ENCODE measurements at places on chromosomes 4 and X. TPM values are rescaled to one million over a fixed set of nuclear protein-coding genes. Genes with fewer than 3 reads are reported as not detected.

GRCh38 chr4:26226629-26227376 is 94.0 kb upstream of the RBPJ start:
- no peak for DNase-seq

Gene TMEM154
- polyA plus RNA-seq: 5.2 TPM

DNA sequence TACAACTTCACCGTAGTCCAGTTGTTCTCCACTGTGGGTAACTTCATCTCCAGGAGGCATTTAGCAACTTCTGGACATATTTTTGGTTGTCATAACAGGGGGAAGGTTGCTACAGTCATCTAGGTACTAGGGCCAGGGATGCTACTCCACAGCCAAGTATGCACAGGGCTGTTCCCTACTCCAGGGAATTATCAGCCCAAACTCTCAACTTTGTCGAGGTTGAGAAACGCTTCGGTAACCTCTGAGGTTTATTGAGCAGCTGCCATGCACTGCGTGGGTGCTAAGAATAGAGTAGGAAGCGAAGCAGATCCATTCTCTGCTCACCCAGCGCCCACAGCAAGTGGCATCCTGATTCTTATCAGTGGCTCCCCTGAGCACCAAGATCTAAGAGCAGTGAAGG is 8.2 kb downstream of the FGFBP1 start:
- no peak for DNase-seq

- no peak for DNase-seq
Observed at GRCh38 chrX:119690921-119691716, 1.8 kb downstream of the SEPTIN6 start.

Gene SMIM43
- 0.35 TPM for polyA plus RNA-seq

Gene FUNDC1
- 16.1 TPM for polyA plus RNA-seq

Gene FOXP3
- polyA plus RNA-seq: 1.1 TPM

Gene TRO
- polyA plus RNA-seq: 5.9 TPM

Gene EMD
- 78.9 TPM for polyA plus RNA-seq

- no peak for DNase-seq
Observed at GRCh38 chr4:112119353-112119783, 25.9 kb upstream of the FAM241A start.

GRCh38 chrX:41005445-41005992 is 79.7 kb upstream of the USP9X start:
- no peak for DNase-seq

Gene INTU
- 0.85 TPM for polyA plus RNA-seq

DNA sequence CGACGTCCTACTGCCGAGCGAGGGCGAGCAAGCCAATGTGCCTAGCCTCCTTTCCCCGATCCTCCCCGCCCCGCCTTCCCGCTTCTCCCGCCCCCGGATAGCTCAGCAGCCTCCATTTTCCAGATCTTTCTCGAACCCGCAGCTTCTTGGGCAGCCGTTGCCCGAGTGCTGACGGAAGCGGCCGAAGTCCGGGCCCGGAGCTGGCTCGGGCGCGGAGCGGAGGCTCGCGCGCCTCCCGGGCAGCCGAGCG is 172 bp upstream of the HSPA4L start:
- DNase-seq: peak; percentile 92

DNA sequence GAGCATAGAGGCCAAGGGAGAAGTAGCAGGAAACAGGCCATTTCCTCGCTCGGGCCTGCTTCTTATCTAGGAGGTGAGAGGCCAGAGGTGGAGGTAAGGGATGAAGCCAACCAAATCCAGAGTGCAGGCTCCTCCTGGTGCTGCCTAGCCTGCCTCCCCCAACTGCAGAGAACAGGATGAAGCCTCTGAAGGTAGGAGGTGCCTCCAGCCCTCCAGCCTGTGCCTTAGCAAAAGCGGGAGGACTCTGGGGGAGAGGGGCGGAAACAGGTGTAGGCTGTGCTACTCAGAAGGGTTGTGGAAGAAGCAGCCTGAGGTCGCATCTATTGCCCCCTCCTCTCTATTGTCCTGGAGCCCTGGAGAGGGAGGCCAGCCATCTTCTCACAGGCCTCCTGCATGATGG is 2.9 kb upstream of the MTM1 start:
- no peak for DNase-seq

DNA sequence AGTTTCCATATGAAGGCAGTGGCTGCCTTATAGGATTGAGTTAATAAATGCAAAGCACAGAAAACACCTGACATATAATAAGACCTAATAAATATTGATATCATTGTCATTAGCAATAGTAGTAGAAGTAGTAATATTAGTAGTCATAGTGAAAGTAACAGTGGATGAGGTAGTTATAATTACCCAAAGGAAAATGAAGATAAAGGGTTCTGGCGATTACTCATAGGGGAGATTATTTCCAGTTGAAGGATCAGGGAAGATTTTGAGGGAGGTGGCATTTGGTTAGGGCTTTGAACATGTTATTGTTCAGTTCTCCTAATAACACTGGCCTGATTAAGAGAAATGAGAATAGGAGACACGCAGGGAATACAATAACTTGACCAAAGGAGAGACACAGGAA is 131.9 kb upstream of the GPRIN3 start:
- no peak for DNase-seq

DNA sequence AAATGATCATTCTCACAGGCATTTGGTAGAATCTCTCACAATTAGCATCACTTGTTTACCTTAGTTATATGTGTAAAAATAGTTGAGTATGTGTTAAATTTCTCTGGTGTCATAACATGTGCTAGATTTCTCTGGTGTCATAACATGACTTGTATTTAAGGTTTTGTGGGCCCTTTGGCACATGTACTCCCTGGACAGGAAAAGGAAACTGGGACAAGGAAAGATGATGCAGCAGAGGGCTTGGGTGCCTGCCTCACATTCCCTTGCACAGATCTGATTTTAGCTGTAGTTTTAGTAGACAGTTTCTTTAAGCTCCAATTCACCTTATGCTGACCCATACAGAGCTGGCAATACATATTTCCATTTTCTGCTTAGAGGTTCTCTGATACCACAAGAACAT is 726.0 kb downstream of the C4orf33 start:
- DNase-seq: no peak

Gene MAGEB10
- polyA plus RNA-seq: not detected

DNA sequence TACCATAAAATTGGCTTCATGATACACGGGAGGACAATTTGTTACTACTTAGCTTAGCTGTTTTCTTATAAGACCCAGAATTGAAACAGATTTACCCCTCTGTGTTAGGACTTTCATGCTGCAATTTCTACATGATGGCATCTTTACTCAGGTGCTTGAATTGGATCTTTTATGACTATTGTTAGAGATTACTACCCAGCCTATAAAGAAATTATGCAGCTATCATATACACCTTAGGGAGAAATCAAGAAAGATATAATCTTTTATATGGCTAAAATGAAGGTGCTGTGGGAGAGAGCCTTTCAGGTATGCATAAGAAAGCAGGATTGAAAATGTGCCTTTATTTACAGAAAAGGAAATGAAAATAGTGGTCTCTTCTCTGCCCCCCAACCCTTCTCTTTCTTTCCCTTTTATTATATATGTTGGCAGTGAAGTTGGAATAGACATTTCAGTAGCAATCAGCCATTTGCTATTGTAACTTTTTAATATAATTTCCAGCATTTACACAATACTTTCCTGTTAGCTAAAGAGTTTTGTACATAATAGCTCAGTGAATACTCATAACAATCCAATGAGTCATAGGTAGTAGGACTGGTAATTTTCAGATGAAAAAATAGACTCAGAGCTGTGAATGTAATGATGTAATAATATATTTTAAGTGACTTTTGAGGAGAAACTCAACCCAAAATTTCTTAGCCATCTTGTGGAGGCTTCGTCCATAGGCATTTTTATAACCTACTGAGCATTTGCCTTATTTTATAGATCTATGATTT is 311.8 kb downstream of the ADGRL3 start:
- no peak for DNase-seq

Gene ZRSR2
- polyA plus RNA-seq: 19.7 TPM

- no peak for DNase-seq
Observed at GRCh38 chr4:173516621-173517524, 13.2 kb downstream of the HAND2 start.

DNA sequence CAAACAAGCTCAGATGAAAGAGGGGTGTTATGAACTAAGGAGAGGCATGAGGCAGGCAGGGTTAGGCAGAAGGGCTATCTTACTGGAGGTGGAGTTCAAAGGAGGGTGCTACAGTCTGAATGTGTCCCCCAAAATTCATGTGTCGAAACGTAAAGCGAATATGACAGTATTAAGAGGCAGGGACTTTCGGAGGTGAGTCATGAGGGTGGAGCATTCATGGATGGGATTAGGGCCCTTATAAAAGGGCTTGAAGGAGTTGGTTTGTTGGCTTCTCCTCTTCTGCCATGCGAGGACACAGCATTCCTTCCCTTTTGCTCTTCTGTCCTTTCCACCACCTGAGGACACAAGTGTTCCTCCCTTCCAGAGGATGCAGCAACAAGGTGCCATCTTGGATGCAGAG is 22.9 kb downstream of the APLN start:
- DNase-seq: no peak

DNA sequence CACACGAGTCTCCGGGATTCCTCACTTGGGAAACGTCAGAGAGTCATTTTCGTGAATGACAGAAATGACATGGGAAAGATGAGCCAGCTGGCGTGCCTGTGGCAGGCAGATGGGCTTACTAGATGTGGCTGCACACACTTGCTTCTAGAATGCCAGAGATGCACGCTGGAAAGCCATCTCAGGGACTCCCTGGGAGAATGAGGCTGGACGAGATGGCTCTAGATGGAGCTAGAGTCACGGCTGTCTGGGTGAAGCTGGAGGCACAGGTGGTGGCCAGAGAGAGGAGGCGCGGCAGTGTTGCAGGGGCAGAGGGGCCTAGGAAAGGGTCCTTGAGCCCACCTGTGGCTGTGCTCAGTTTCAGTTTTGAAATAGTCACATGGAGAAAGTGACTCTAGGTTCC is 26.0 kb downstream of the TKTL1 start:
- peak; percentile 62 for DNase-seq

DNA sequence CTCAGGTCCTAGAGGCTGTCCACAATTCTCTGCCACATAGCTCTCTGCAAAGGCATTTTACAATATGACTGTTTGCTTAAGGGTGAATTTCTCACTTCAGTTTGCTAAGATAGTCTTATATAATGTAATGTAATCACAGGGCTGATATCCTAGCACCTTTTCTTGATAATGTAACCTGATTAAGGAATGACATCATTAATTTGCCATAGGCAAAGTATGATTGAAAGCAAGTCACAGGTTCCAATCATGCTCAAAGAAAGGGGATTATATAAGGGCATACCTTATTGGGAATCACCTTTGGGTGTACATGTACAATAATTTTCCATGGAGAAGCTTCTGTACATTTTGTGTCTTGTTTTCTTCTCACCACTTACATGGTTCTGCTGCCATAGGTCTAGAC is 18.9 kb downstream of the GNRHR start:
- DNase-seq: no peak

Gene GAGE12H
- not detected for polyA plus RNA-seq

Gene PSAPL1
- polyA plus RNA-seq: not detected

- DNase-seq: no peak
Observed at GRCh38 chr4:39825741-39826231, 127.8 kb downstream of the UBE2K start.

Gene RHOH
- 70.3 TPM for polyA plus RNA-seq

GRCh38 chrX:64395568-64395929 is 297 bp upstream of the MTMR8 start:
- DNase-seq: no peak

GRCh38 chr4:143728166-143728565 is 27.7 kb upstream of the FREM3 start:
- DNase-seq: no peak

- DNase-seq: no peak
Observed at GRCh38 chrX:41823402-41823801, 99.4 kb downstream of the GPR82 start.

- DNase-seq: no peak
Observed at GRCh38 chr4:60078984-60079383, 1121.1 kb upstream of the ADGRL3 start.

Gene PKD2
- polyA plus RNA-seq: 3.6 TPM

DNA sequence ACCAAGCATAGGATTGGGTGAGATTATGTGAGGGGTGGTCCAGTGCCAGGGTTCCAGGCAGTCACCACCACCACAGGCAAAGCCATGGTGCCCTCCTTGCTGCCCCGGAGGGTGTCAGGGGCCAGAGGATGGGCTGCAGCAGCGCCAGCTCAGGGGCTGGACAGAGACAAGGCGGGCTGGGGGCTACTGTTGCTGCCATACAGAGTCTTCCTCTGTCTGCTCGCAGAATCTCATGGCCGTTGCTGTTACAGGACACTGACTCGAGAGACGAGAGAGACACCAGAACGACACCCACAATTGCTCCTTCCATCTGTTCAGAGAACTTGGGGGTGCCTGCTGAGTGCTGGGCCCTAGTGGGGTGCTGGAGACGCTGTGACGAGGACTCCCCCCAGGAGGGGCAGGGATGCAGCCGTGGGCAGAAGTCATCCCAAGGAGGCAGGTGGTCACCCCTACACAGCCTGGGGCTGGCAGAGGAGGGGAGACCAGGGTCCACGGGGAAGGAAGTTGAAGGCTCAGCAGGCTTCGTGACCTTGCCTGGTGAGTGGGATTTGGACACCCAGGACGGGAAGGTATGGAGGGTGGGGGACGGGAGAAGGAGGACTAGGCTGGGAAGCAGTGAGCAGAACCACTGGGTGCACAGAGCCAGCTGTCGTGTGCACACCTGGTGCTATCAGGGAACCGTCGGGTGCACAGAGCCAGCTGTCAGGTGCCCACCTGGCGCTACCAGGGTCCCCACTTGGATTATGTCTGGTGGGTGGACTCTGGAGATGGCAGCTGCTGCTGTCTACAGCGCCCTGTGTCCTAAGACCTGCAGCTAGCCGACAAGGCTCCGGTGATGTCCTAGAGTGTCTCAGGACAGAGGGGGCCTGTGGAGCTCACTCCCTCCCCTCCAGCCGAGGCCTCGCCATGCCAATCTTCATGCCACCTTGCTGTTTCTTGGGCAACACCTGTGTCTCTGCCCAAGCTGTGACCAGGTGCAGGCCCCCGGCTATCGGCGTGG is 43.9 kb upstream of the HMX1 start:
- DNase-seq: peak; percentile 68

GRCh38 chrX:18377796-18378195 is 23.3 kb upstream of the SCML2 start:
- no peak for DNase-seq

- DNase-seq: no peak
Observed at GRCh38 chr4:30245140-30245539, 475.0 kb upstream of the PCDH7 start.

DNA sequence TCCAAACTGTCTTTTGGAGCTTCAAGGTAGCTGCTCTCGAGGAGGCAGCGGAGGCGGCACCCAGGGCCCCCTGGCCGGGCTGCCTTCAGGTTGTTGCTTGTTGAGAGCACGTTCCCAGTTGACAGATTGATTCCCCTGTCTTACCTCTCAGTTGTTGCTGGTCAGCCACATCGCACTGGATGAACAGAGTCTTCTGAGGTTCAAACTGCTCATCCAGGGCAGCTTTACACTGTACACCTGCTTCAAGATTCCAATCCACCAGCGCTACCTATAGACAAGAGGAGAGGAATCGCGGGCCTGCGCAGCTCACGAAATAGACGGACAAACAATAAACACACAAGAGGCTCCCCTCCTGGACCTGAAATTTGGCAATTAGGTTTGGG is 497 bp downstream of the HPGD start:
- DNase-seq: peak; percentile 74

- DNase-seq: no peak
Observed at GRCh38 chr4:41305476-41305875, 48.7 kb downstream of the UCHL1 start.

GRCh38 chr4:163679189-163679588 is 184.7 kb downstream of the TMA16 start:
- no peak for DNase-seq

Gene DKK2
- polyA plus RNA-seq: 0.20 TPM

Gene MXRA5
- 0.58 TPM for polyA plus RNA-seq

Gene FRMPD4
- polyA plus RNA-seq: not detected

- no peak for DNase-seq
Observed at GRCh38 chrX:109856974-109857373, 123.9 kb upstream of the ACSL4 start.

Gene SPRY1
- 10.1 TPM for polyA plus RNA-seq

All from spleen (tissue), 13 donors.